H9 (cell line): ENCODE measurements at places on chromosomes 6 and 20. TPM values are rescaled to one million over a fixed set of nuclear protein-coding genes. Genes with fewer than 3 reads are reported as not detected.

- DNase-seq: peak; percentile 54
Measured at GRCh38 chr6:34190504-34191122, 44.7 kb upstream of the GRM4 start.

GRCh38 chr20:19495905-19496703, 262.0 kb upstream of the RIN2 start:
- no peak for DNase-seq

DNA sequence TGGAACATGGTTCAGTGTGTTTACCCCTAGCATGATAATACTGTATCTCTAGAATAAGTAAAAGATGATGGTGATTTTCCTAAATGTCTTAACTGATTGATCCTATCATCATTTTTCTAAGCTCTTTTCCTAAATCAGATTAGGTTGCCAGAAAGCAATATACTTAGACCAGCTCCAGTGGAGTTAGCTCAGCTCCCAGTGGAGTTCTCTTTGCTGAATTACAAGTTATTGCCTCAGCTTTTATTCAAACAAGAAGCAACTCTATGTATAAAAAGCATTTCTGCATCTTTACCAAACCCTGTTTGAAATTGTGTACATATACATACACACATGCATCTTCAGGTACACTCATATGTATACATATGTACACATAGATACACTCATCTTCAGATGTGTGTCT, 44.9 kb downstream of the SNX9 start:
- no peak for DNase-seq

Gene HLA-G
- 2.7 and 2.9 TPM in 2 replicates for total RNA-seq

GRCh38 chr6:8749465-8749864, 314.1 kb upstream of the SLC35B3 start:
- DNase-seq: no peak

DNA sequence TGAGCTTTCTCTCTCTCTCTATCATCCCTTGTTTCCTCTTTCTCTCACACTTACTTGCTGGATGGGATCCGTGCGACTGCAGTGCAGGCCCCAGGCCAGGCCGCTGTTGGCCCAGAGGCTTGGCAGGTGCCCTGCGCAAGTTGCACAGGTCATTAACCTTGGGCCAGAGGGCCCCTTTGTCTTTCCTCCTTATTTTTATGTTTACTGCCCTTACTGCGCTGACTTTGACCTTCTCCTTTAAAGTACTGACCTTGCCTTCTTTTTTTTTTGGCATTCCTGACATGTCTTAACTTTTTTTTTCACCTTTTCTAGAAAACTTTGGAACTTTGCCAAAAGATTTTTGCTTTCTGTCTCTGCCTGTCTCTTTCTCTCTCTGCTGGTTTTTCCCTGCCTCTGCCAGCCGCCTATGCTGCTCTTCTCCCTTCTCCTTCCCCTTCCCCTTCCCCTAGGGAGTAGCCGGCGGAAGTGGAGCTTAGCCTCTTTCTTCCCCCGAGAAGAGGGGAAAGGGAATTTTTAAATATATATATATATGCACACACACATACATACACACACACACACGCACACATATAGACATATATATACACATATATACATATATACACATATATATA, 59.6 kb upstream of the CDH4 start:
- DNase-seq: no peak

Gene LAMA5
- total RNA-seq: 200 and 201 TPM in 2 replicates

Gene SLC2A10
- 8.2 and 9.9 TPM in 2 replicates for total RNA-seq

Gene TCEA2
- 48.1 and 51.7 TPM in 2 replicates for total RNA-seq

Gene TULP1
- total RNA-seq: 0.29 TPM in 1 of 2 replicates, not detected in the other

DNA sequence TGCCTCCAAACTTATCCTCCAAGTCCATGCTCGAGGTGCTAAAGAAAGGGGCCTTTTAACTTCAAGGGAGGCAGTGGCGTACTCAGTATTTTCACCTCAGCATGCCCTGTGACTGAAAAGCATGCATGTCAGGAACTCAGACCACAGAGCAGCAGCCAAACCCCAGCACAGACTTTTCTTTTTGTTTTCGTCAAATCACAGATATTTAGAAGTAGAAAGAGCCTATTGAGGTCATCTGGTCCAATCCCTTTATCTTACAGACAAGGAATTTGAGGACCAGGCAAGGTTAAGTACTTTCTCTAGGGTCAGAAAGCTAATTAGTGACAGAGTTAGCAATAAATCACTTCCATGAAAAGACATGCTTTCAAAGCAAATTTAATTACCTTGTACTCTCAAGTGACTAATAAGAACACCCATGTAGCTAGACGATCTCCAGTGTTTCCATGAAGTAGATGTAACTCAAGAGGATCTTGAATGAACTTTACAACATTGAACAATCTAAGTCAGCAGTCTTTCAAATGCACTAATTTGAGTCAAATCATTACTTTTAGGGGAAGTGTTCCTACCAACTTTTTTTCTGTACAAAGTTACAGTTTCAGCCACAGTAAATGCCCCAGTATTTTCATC, 35.9 kb downstream of the MOXD1 start:
- DNase-seq: peak; percentile 26

DNA sequence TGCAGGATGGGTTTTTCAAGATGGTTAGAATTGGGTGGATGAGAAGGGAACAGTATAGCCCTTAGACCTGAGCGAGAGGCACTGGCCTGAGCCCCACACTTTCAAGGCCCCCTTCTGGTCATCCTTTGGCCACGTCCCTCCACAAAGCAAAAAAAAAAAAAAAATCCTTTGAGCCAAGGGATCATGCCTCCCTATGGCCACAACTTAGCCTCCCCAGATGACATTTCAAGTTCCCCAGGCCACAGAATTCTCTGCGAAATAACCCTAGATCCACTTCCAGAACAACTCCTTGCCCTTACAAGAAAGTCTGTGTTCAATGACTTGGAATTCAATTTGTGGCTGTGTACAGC, 30.4 kb downstream of the ELOVL2 start:
- DNase-seq: no peak

Gene PRL
- not detected in 2 replicates for total RNA-seq

Gene SH3BGRL2
- total RNA-seq: 11.7 and 11.8 TPM in 2 replicates

DNA sequence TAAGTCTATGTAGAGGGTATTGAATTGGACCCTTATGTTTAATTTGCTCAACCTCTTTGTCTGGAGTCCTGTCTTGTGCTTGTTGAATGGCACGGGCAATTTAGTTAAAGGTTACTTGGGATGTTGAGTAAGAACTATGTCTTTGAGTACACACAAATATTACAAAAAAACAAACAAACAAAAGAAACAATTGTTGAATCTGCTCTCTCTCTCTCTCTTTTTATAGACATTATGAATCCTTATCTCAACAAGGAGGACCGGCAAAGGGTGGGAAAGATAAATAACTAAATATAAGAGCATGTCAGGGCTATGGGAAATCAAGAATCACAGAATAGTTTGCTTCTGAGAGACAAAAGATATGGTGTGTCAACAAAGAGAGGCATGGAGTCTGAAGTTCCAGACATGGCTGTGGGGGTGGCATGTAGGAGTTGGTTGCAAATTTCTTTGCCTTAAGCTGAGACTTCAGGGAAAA, 608.6 kb downstream of the UTRN start:
- DNase-seq: no peak

GRCh38 chr6:119459207-119459974, 109.8 kb upstream of the MAN1A1 start:
- no peak for DNase-seq

- no peak for DNase-seq
Measured at GRCh38 chr20:9035126-9035525, 33.8 kb upstream of the PLCB4 start.

DNA sequence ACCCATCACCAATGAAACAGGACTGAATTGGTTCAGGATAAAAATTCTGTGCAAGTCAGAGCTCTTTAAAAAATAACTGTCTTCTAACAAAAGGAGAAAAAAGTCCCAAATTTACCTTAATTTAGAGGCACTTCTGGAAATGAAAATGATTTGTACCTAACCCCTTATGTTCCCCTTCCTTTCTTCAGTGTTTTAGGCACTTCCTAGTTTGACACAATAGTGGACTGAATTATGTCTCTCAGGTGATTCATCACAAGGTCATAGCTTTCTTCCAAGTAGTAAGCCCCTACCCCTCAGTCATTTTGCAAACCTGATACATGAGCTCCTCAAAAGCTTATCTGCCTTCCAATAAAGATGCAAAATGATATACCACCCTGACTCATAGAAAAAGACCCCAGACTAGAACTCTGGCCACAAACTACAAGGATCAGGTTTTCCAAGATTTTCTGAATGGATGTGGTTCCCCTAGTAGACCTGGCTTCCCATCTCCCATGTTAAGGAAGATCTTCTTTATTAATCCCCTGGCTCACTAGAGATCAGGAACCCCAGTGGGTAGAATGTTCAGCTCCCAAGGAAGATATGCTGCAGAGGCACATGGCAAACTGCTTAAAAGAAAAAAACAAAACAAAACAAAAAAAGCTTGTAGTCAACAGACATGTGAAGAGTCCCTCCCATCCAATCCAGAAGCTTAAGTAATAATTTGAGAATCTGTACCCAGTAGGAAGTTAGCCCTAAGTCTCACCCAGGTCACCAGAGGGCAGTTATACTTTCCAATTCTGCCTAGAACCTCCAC, 3.6 kb downstream of the PPP1R10 start:
- no peak for DNase-seq

GRCh38 chr20:38197217-38197616, 32.1 kb upstream of the TGM2 start:
- DNase-seq: no peak

DNA sequence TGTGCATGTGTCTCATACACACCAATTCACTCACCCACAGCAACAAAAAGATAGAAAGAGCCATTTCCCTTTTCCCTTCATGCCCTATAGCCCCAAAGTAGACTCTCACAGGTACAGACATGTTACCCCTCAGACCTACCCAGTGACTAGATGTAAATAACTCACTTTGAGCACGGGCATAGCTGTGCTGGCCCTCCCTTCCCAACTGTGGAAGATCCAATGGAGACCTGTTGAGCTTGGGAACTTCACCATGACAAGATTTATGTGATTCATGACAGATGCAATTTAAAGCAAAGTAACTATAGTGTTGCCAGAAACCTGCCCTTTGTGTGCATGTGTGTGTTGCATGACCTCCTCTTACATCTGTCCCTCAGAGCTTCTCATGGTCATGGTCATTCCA, 175.4 kb downstream of the UBE3D start:
- DNase-seq: no peak

GRCh38 chr6:56804996-56805395, 149.9 kb upstream of the BEND6 start:
- no peak for DNase-seq

Gene GABRR2
- total RNA-seq: not detected in 2 replicates

DNA sequence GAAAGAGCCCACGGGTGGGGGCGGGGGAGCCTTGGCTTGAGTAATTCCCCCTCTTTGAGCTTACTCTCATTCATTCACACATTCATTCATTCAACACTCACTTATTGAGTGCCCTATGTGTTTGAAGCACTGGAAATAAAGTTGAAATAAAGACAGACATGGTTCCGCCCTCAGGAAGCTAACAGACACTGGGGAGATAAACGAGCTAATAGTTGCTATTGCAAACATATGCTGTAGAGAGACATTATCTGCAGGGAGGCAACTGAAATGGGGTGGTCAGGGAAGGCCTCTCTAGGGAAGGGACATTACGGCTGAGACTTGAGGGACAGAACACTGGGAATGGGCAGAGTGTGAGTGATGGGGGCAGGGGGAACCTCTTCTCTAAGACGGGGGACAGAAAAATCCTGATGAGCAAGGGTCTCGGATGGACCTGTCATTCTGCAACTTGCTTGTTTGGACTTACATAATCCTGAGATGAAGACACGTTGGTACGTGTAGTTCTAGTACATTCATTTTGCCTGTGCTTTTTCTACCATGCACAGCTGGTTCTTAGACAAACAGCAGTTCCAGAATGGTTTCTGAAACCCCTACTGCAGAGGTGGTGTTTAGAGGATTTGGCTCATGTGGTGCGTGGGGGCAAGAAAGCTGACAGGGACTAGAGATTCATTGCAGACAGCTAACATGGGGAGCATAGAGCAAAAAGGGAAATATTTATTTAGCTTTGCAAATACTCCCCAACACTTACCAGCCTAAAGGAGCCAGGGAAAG, 71.1 kb upstream of the BLCAP start:
- no peak for DNase-seq

Gene SLC22A3
- 2.7 and 2.8 TPM in 2 replicates for total RNA-seq

DNA sequence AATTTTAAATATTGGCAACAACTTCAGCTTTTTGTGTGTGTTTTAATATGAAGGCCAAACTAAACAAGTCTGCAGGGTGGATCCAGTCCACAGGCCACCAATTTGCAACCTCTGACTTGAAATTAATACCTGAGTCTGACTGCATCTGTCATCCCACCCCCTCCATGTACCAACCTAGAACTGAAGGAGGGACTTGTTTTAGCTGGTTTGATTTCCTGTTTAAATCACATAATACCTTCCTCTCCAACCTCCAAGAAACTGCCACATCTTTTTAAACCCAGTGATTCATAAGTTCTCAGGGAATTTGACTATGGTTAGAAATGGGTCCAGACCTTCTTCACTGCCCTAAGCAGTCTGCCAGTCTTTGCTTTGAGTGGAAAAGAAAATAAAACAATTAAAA, 21.6 kb downstream of the RNF8 start:
- no peak for DNase-seq

Gene E2F1
- 57.9 and 58.7 TPM in 2 replicates for total RNA-seq

Gene SGK2
- total RNA-seq: not detected in 2 replicates

Gene PNPLA1
- total RNA-seq: 0.09 TPM in 1 of 2 replicates, not detected in the other

Gene SLC44A4
- total RNA-seq: 3.3 and 3.8 TPM in 2 replicates

- no peak for DNase-seq
Measured at GRCh38 chr6:93550551-93551276, 131.4 kb upstream of the EPHA7 start.

DNA sequence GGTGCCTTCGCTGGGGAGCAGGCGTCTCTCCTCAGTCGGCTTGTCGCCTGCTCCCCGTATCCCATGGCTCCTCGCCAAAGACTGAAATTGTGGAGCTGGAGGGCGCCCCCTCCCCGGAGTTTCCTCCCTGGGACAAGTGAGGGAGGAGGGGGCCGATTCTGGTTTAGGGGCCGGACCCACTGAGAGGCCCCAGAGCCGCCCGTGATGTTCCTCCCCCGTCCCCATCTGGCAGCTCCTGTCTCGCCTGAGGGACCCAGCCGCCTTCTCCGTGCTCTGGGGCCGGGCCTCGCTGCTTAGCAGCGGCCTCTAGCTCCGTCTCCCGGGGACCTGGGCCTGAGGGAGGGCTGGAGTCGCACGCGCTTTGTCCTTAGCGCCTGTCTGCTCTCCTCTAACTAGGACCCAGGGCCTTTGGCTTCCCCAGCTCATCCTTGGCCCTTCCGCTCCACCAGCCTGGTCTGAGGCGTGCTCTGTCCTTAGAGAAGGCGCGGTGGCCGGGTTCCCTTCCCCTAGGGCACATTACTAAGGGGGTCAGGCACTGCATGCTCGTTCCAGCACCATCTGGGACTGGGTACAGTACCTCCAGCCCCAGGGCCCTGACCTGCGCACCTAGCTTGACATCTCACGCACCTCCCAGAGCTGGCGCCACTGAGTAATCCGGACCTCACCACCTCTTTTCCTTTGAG, 29.7 kb downstream of the SLC12A5 start:
- peak; percentile 74 for DNase-seq
